ENCODE measurements at places on chromosomes 3 and 15.

DNA sequence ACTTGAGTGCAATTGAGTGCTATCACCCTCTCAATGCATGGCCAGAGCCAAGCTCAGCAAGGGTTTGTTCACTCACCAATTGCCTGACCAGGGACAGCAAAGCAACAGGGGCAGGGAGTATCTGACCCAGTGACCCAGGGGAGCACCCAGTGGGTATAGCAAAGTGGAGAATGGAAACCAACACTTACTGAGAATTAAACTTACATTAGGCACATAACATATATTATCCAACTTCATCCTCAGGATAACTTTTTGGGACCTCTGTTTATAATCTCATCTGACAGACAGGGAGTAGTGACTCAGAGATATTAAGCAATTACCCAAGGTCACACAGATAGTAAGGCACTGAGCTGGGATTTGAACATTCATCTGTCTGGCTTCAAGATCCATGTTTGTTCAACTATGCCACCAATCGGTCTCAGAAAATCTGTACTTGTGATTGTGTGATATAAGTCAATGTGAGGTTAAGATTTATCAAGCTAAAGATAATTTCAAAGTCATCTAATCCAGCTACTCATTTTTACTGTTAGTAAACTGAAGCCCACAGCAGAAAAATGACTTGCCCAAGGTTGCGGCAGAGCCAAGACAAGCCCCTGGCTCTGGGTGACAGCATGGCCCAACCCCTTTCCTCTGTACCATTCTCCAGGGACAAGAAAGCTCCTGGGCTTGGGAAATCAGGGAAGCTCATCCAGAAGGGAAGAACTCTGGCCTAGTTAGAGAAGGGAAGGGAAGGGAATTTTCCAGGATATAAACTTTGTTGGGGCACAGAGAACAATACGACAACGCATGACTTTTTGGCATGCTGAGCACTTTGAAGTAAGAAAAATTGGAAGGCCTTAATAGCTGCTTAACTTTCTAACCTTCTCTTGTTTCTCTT, 138.0 kb upstream of the SMAD3 start:
- no peak for DNase-seq

- no peak for DNase-seq
Measured at GRCh38 chr3:27358372-27358771, 10.8 kb downstream of the NEK10 start.

GRCh38 chr3:196849180-196849741, 18.5 kb upstream of the SENP5 start:
- DNase-seq: no peak

DNA sequence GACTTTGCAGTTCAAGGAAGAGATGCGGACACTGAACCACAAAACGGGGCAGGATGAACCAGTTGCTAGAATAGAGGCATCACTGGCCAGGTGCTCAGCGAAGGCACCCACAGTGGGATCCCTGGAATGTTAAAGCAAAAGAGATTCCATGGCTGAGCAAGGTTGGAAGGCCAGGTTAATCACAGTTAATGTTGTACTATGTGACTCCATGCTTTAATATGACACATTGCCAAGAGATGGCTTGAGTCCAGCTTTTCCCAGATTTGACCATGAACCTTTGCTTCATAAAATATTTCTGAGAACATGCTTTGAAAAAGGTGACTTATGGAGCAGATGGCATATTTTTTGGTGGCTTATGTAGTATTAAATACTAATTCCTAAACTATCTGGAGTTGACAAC, 76.2 kb upstream of the CMTM7 start:
- DNase-seq: no peak

GRCh38 chr3:197592361-197593045, 36.7 kb upstream of the BDH1 start:
- DNase-seq: no peak

DNA sequence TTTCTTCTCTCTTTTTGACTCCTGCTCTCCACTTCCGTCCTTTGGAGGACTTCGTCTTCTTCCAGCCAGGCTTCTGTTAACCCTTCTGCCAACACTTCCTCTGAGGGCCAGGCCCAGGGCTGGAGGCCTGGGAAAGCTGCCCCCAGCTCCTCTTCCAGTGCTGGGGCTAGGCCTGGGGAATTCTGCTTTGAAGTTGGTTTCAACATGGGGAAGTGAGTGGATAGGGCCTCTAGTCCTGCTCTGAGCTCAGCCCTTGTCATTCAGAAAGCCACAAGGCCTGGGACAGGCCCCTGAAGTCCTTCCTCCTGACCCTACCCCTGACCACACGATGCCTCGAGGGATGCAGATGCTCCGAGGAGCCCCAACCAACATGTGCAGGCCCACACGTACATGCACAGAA, 53.9 kb upstream of the HERC1 start:
- DNase-seq: no peak

DNA sequence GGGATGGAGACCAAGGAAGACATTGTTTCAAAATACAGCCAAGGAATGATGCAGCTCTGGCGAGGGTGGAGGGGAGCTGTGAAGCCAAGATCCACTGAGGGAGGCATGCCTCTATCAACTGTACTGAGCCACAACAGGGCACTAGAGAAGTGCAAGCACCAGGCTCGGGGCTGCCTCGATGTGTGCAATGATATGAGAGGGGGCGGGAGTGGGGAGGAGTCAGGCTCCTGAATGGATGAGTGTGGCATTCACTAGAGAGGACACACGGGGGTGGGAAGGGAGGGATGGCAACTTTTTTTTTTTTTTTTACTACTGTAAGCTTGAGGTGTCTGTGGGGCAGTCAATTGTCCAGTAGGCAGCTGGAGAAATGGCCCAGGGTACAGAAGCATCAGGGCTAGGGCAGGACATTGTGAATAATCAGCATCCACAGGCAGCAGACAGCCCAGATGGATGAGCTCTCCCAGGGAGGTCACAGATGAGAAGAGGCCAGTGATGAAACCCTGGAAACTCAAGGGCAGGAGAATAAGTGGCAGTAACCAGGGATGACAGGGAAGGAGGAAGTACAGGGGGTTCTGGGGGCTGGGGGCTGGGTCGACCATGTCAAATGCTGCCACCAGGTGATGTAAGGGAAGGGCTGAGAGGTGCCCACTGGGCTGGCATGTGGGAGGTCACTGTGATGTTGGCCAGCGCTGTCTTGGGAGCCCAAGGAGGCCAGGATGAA, 5.9 kb downstream of the STOML1 start:
- no peak for DNase-seq

All from T-cell (primary cell).